ENCODE measurements at places on chromosomes 12 and 14.

- peak overlapping the region; percentile 4 for H3K27ac ChIP-seq
- no peak for DNase-seq
- H3K36me3 ChIP-seq, result no peaks in the 10 kb centered on the region
- H3K4me1 ChIP-seq, result no peaks in the 10 kb centered on the region
These were observed 12.3 kb upstream of the TMED10 start for GRCh38 chr14:75188520-75189268.

DNA sequence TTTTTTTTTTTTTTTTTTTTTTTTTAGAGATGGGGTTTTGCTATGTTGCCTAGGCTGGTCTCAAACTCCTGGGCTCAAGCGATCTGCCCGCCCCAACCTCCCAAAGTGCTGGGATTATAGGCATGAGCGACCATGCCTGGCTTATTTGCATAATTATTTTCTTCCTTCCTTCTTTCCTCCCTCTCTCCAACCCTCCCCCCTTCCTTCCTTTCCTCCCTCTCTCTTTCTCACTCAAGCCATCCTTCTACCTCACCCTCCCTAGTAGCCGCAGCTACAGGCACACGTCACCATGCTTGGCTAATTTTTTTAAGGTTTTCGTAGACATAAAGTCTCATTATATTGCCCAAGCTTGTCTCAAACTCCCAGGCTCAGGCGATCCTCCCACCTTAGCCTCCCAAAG, 83.8 kb downstream of the PEBP1 start:
- no peaks in the 10 kb centered on the region for H3K27me3 ChIP-seq
- no peak overlapping the region for H3K4me3 ChIP-seq
- no peaks in the 10 kb centered on the region for H3K4me1 ChIP-seq
- H3K36me3 ChIP-seq, result peaks cover 5% of the 10 kb centered on the region
- H3K27ac ChIP-seq, result no peak overlapping the region

DNA sequence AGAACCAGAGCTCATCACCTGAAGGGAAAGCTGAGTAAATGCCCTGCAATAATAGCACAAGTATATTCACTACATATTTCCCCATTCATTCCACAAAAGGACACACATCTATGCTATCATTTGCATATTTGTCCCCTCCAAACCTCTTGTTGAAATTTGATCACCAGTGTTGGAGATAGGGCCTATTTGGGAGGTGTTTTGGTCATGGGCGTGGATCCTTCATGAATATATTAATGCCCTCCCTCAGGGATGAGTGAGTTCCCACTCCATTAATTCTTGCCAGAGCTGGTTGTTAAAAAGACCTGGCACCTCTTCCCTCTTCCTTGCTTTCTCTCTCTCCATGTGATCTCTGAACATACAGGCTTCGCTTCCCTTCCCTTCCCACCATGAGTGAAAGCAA, 18.6 kb upstream of the ZDHHC17 start:
- H3K36me3 ChIP-seq, result no peaks in the 10 kb centered on the region
- H3K4me3 ChIP-seq, result no peak overlapping the region
- H3K27ac ChIP-seq, result no peak overlapping the region
- no peak for DNase-seq

- no peak overlapping the region for H3K27ac ChIP-seq
- no peaks in the 10 kb centered on the region for H3K36me3 ChIP-seq
- H3K4me3 ChIP-seq, result no peak overlapping the region
These were observed 31.2 kb upstream of the USP44 start for GRCh38 chr12:95582230-95583058.

- H3K4me3 ChIP-seq, result no peak overlapping the region
- no peaks in the 10 kb centered on the region for H3K27me3 ChIP-seq
- no peaks in the 10 kb centered on the region for H3K4me1 ChIP-seq
- no peak for DNase-seq
- H3K36me3 ChIP-seq, result peaks cover 75% of the 10 kb centered on the region
These were observed 35.5 kb upstream of the PRPF39 start for GRCh38 chr14:45048385-45048784.

DNA sequence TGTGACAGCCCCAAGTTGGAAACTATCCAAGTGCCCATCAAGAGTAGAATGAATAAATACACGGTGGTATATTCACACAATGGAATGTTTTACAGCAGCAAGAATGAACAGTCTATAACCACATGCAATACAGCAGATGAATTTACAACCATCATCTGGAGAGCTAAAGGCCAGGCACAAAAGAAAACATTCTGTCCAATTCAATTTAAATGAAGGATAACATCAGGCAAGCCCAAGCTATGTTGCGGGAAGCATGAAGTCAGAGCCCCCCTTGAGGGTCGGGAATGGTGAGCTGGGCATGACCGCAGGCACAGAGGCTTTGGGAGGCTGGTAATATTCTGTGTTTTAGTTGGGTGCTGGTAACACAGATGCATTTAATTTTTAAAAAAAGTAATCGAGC, 76.0 kb downstream of the SYNE3 start:
- peaks cover 35% of the 10 kb centered on the region for H3K36me3 ChIP-seq
- no peaks in the 10 kb centered on the region for H3K4me1 ChIP-seq
- no peak overlapping the region for H3K27ac ChIP-seq
- no peak overlapping the region for H3K4me3 ChIP-seq
- no peak for DNase-seq

- peak; percentile 88 for DNase-seq
- H3K27me3 ChIP-seq, result no peaks in the 10 kb centered on the region
- no peak overlapping the region for H3K4me3 ChIP-seq
- no peaks in the 10 kb centered on the region for H3K36me3 ChIP-seq
These were observed 74.0 kb upstream of the MDM1 start for GRCh38 chr12:68406134-68406576.

GRCh38 chr14:102201353-102201738, 61.6 kb downstream of the WDR20 start:
- H3K4me3 ChIP-seq, result no peak overlapping the region
- peaks cover 8% of the 10 kb centered on the region for H3K4me1 ChIP-seq
- H3K27me3 ChIP-seq, result no peaks in the 10 kb centered on the region
- H3K36me3 ChIP-seq, result peaks cover 9% of the 10 kb centered on the region
- H3K27ac ChIP-seq, result no peak overlapping the region

GRCh38 chr12:6754411-6754810, 1.5 kb upstream of the MLF2 start:
- H3K27me3 ChIP-seq, result no peaks in the 10 kb centered on the region
- peaks cover 36% of the 10 kb centered on the region for H3K4me1 ChIP-seq
- DNase-seq, result no peak
- H3K27ac ChIP-seq, result peak overlapping the region; percentile 98
- H3K36me3 ChIP-seq, result peaks cover 26% of the 10 kb centered on the region
- no peak overlapping the region for H3K4me3 ChIP-seq

DNA sequence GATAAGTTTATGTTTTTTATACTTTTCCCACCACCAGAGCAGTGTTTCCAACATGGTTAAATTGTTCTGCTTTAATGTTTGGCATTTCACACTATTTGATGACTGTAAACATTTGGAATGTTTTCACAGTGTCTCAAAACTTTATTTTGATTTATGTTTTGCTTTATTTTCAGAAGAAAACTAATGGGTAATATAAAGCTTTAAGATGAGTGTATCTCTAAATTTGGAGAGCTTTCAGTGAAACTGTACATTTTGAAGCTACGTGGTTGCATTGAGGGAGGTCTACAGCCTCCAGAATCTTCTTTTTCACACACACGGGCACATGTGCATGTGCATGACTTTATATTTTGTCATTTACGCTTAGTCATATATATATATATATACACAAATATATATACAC, 10.7 kb downstream of the BICD1 start:
- no peak overlapping the region for H3K27ac ChIP-seq
- no peaks in the 10 kb centered on the region for H3K27me3 ChIP-seq
- H3K36me3 ChIP-seq, result peaks cover under 1% of the 10 kb centered on the region
- no peak overlapping the region for H3K4me3 ChIP-seq
- H3K4me1 ChIP-seq, result peaks cover 10% of the 10 kb centered on the region

DNA sequence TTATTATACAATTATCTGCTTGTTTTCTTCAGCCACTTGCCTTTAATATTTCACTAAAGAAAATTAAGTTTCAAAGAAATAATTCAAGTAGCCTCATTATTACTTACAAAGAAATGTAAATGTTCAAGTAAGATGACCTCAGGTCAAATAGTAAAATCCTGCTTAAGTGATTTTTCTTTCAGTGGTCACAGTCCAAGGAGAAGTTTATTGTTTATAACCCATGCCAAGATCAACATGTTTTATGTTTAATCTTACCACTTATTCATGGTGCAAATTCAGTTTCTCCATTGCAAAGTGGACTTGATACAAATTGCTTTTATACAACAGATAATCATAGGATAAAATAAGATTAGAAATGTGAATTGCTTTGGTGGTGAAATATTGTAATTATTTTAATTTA, 370.2 kb upstream of the FLRT2 start:
- H3K27me3 ChIP-seq, result no peaks in the 10 kb centered on the region
- no peak for DNase-seq
- H3K4me1 ChIP-seq, result no peaks in the 10 kb centered on the region
- no peak overlapping the region for H3K4me3 ChIP-seq

- no peaks in the 10 kb centered on the region for H3K27me3 ChIP-seq
- H3K4me1 ChIP-seq, result no peaks in the 10 kb centered on the region
- H3K27ac ChIP-seq, result peak overlapping the region; percentile 86
- H3K4me3 ChIP-seq, result no peak overlapping the region
These were observed 53.8 kb downstream of the SSH1 start for GRCh38 chr12:108803428-108804105.
